LHCN-M2 (cell line): ENCODE measurements at places on chromosomes 6 and 20.

- DNase-seq = peak; percentile 58
Observed at GRCh38 chr6:46419576-46420002, 71.7 kb downstream of the RCAN2 start.

DNA sequence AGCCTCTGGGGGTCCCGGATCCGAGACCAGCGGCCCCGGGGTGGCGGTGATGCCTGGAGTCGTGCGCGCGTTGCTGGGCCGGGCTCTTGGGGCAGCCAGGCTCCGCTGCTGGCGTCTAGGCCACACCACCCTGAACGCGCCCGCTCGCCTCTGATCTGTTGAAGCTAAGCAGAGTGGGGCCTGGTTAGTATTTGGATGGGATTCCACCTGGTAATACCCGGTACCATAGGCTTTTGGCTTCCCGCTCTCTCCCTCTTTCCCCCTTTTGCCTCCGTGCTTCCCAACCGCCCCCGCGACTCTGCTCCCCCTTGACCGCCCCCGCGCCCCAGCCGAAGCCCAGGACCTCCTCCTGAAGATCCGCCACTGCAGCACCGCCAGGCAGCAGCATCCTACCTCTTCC is 1383.5 kb upstream of the DEFB115 start:
- DNase-seq = peak; percentile 38

GRCh38 chr6:135087803-135088202 is 33.2 kb upstream of the HBS1L start:
- peak; percentile 60 for DNase-seq

- no peak for DNase-seq
Observed at GRCh38 chr20:16518784-16519084, 54.5 kb downstream of the KIF16B start.
